NCI-H345 (cell line): ENCODE measurements at places on chromosomes 4 and X.

- DNase-seq: no peak
Measured at GRCh38 chr4:31183256-31183655, 463.1 kb downstream of the PCDH7 start.

GRCh38 chr4:6199422-6199921, 877 bp downstream of the JAKMIP1 start:
- DNase-seq: no peak

GRCh38 chr4:156521631-156522030, 450.0 kb downstream of the PDGFC start:
- DNase-seq: no peak

- no peak for DNase-seq
Measured at GRCh38 chr4:119977076-119977940, 89.3 kb downstream of the MAD2L1 start.

- DNase-seq: no peak
Measured at GRCh38 chr4:147538711-147539110, 57.8 kb downstream of the EDNRA start.

- no peak for DNase-seq
Measured at GRCh38 chr4:113232194-113232593, 182.7 kb downstream of the ANK2 start.

DNA sequence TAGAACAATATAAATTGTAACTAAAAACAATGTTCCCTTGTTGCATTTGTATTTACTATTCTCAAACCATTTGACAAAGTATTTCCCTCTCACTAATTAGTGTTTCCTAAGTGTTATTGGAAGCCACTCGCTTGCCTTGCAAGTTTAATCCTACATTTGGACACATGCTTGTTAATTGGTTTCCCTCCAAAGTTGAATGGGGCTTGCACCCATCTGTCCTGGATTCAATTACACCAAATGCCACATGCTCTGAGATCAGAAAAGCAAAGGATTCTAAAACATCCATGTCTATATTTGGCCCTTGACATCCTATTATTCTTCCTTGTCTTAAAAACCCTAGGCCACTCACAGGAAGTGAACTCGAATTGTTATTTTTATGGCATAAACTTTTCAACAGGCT, 146.6 kb downstream of the AMELX start:
- no peak for DNase-seq

- DNase-seq: no peak
Measured at GRCh38 chr4:90071289-90072235, 55.6 kb upstream of the CCSER1 start.

GRCh38 chr4:1476140-1476513, 69.9 kb upstream of the NKX1-1 start:
- DNase-seq: no peak

DNA sequence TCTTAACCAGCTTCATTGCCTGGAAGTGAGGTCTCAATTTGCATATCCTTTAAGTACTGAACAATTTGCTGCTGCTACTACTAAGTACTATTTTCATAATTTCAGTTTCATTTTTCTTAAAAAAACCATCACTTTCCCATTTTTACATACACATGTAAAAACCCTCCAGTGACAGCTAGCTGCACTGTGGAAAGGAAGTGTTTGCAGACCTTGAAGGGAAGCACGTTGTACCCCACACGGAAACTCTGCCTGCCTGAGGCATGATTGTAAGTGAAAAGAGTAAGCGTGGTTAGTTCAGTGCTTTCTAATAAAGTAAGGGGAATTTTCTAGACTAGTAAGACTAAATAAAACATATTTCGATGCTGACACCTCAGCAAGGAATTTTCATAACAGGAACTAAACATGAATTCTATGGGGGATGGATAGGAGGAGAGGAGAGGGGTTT, 103.6 kb downstream of the RAPGEF2 start:
- DNase-seq: no peak

DNA sequence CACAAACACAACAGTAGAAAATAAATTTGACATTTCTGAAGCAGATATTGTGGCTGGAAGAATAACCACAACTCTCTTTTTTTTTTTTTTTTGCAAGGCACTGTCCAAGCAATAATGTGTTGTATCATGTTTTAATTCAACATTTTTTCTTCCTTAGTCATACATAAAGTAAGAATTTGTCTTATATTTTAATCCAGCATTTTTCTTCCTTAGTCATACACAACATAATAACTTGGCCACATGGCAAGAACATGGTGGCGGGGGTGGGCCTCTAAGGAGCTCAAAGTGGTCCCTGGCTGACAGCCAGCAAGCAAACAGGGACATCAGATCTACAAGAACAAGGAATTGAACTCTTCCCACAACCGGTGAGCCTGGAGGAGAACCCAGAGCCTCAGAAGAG, 20.2 kb downstream of the FBXW7 start:
- DNase-seq: no peak

GRCh38 chr4:94063084-94063483, 144.6 kb upstream of the SMARCAD1 start:
- DNase-seq: no peak

GRCh38 chr4:99156992-99157391, 12.9 kb upstream of the ADH4 start:
- DNase-seq: no peak

- no peak for DNase-seq
Measured at GRCh38 chr4:31043382-31044062, 323.4 kb downstream of the PCDH7 start.

- no peak for DNase-seq
Measured at GRCh38 chr4:181991369-181992108, 251.7 kb upstream of the TENM3 start.

DNA sequence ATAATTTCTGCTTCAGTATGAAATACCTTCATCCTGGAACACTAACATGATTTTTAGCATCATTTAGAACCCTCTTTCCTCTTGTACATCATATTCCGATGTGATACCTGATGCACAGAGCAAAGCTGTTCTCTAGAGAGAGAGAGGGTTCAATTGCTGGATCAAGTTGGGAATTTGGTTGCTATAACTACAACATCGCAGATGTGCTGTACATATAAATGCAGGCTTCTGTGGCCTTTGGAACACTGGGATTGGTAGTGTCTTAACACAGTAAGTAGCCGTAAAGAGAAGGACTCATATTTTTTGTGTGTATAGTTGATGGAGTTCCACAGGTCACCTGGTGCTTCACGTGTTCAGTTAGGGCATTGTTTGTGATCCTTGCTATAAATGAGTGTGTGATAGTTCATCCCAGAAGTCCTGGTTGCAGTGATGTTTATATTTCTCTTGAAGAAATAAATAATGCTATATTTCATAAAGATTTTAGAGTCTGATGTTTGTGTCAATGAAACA, 119.2 kb downstream of the RAPGEF2 start:
- no peak for DNase-seq

DNA sequence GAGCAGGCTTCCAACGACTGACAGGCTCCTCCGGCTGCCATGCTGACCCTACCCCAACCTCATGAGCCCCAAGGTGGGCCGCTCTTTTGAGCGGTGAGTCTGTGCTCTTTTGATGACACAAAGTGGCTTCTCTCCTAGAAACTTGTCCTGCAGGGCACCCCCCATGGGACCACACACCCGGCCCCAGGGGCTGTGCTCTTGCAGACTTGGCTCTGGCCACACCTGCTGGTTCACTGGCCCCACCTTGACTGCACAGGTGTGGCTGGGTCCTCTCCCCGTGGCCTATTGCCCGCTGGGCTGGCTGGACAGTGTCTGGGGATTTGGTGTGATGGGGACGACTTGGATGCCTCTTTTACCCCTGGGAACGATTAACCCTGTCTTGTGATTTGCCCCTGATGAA, 1.5 kb upstream of the CPZ start:
- DNase-seq: no peak

DNA sequence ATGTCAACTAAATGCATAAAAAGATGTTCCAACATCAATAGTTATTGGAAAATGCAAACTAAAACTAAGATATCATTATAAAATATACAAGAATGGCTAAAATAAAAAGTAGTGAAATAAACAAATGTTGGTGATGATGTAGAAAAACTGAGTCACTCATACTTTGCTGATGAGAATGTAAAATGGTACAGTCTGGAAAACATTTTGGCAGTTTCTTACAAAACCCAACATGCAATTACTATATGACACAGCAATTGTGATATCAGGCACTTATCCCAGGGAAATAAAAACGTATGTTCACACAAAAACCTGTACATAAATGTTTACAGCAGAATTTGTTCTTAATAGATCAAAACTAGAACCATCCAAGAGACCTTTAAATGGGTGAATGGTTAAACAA, 182.6 kb downstream of the RTL9 start:
- no peak for DNase-seq

DNA sequence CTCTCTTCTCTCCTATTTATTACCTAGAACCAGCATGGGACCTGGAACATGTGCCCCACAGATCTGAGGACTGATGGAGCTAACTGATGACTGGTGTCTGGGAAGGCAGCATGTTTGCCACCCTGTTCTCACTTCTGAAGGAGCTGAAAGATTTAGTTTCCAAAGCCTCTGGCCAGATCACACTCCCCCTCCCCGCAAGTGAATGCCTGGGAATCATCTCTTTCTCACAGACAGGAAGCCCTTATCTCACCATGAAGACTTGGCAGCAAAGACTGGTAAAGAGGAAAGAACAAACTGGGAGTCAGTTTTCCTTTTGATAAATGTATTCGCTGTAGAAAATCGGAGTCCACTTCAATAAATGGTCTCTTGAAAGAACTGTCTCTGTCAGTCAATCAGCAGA, 21.0 kb upstream of the PCYT1B start:
- no peak for DNase-seq

DNA sequence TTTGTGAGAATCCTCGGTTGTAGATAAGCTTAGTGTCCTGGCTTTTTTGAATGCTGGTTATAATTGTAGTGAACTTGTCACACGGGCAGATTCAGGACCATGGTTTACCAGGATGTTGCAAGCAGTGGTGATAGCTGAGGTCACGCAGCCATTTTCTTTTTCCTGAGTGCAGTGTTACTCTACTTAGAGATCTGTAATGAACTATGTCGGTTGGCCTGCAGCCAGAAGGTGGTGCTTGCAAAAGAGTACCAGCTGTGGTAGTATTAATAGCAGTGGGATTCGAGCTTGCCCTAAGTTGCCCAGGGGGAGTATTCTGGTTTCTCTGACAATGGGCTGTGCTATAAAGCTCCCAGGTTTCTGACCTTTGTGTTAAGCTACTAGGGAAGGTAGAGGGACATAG, 368.9 kb downstream of the SLITRK2 start:
- DNase-seq: no peak

GRCh38 chr4:104490096-104490769, 4.5 kb downstream of the CXXC4 start:
- DNase-seq: peak; percentile 24

GRCh38 chr4:6549445-6549844, 25.5 kb upstream of the MAN2B2 start:
- no peak for DNase-seq

- DNase-seq: no peak
Measured at GRCh38 chr4:15482842-15483241, 13.2 kb downstream of the CC2D2A start.

DNA sequence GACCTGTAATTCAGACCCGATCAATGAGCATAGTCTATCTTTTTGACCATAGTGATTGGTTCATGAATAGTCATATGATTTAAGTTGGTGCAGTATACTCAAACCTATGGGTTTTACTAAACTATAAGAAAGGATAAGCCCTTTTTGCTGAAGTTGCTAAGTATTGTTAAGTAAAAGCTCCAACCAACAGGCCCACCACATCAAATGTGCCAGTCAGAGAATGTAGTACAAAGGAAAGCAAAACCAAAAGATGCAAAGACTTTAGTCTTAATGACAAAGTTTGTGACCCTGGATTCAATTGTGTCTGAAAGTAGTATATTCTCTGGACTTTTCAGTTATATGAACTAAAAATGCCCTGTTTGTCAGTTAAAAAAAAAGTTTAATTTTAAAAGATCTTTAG, 208.1 kb upstream of the TET2 start:
- DNase-seq: no peak

DNA sequence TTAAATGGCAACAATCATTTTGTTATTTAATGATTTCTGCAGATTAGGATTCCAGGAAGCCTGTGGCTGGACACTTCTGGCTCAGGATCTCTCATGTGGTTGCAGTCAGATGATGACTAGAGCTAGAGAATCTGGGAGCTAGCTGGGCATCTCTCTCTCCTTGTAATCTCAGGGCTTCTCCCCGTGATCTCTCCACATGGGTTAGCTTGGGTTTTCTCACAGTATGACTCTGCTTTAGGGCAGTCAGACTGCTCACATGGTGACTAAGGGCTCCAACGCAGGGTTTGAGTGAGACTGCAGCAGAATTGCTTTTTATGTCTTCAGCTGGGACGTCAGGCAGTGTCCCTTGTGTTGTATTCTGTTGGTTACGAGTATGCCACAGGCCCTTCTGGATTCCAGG, 361.4 kb downstream of the CBLL2 start:
- no peak for DNase-seq

DNA sequence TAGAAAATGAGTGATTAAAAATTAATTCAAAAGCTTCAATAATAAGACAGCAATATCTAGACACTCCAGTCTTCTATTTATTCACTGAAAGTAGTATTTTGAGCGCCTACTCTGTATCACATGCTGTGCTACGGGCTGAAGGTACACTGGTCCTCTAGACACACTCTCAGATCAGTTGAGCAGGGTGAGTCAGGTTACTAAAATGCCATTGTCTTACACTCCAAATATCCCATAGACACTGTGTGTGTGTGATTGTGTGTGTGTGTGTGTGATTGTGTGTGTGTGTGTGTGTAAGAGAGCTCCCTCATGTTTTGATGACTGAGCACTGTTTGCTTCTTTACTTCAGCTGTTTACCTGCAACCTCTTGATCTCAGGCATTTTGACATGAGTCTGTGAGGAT, 342.8 kb upstream of the BOD1L1 start:
- no peak for DNase-seq

DNA sequence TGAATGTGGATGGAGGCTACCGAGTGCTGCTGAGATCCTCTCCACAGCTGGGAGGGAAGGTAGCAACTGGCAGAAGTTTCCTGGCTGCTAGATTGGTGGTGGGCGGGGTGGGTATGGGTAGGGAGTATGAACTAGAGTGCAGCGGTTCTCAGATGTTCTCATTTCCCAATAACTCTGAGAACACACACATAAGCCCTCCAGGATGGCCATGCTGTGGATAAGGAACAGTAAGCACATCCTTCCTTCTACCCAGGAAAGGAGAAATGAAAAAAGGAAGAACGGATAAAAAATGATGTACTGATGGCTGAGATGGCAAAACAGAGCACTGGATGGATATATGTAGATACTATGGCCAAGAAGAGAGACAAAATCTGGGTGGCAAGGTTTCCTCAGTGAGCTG, 116.0 kb downstream of the ZNF827 start:
- DNase-seq: no peak

GRCh38 chrX:108022491-108023089, 22.3 kb upstream of the VSIG1 start:
- no peak for DNase-seq

GRCh38 chr4:1365271-1366178, 18.5 kb downstream of the UVSSA start:
- peak; percentile 45 for DNase-seq

- DNase-seq: no peak
Measured at GRCh38 chr4:5510504-5510903, 197.9 kb downstream of the EVC2 start.

- no peak for DNase-seq
Measured at GRCh38 chrX:132331000-132331399, 111.8 kb upstream of the RAP2C start.
